ENCODE measurements at places on chromosomes 1 and 21.

DNA sequence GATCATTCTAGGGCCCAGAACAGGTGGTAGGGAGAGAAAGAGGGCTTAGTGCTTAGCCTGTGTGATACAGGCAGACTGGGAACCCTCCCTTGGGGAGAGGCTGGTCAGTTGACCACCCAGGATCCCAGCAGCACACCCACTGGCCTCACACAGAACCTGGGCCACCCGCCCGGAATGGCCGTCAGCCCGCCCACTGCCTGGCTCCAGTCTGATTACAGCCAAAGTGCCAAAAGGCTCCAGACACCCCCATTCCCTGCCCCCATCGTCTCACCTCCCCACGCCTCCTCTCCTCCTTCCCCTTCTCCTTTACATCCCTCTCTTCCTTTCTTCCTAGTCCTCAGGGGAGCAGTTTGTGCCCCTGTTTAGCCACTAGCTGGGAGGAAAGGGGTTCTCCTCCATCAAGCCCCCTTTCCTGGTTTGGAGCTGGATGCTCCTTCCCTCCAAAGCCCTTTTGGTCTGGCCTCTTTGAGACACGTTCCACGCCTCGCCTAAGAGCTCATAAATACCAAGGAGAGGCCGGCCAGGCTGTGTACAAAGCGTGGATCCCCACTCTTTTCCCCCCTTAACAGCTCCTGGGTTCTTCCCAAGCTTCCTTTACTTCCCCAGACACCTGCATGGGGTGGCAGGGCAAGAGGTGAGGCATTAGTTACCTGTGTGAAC, 4.6 kb upstream of the WNT2B start:
- DNase-seq: no peak

DNA sequence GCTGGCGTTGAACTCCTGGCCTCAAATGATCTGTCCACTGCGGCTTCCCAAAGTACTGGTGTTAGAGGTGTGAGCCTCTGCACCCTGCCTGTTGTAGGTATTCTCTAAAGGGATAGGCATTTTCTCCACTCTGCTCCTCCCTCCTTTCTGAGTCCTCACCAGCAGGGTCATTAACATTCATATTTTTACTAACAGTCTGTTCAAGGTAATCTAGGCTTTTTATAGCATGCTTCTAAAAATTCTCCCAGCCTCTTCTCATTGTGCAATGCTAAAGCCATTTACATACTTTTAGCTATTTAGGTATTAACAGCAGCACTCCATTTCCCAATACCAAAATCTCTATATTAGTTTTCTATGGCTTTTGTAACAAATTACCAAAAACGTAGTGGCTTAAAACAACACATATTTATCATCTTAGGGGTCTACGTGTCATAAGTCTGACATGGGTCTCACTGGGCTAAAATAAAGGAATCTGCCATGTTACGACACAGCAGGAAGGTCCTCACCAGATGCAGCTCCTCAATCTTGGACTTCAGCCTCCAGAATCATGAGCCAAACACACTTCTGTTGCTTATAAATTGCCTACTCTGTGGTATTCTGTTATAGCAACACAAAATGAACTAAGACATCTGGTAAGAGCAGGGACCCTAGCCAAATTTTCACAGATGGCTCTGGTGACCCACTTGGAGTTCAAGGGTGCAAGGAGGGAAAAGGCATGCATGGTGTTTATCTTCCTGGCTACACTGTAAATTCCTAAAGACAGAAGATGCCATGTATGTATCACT, 2.9 kb upstream of the SLC2A7 start:
- peak; percentile 55 for DNase-seq

- DNase-seq: no peak
These were observed 21.8 kb upstream of the PLEKHO1 start for GRCh38 chr1:150127868-150128267.

GRCh38 chr21:26490771-26491170, 82.3 kb downstream of the CYYR1 start:
- peak; percentile 8 for DNase-seq

GRCh38 chr1:32899586-32900296, 1.4 kb downstream of the TMEM54 start:
- DNase-seq: no peak

DNA sequence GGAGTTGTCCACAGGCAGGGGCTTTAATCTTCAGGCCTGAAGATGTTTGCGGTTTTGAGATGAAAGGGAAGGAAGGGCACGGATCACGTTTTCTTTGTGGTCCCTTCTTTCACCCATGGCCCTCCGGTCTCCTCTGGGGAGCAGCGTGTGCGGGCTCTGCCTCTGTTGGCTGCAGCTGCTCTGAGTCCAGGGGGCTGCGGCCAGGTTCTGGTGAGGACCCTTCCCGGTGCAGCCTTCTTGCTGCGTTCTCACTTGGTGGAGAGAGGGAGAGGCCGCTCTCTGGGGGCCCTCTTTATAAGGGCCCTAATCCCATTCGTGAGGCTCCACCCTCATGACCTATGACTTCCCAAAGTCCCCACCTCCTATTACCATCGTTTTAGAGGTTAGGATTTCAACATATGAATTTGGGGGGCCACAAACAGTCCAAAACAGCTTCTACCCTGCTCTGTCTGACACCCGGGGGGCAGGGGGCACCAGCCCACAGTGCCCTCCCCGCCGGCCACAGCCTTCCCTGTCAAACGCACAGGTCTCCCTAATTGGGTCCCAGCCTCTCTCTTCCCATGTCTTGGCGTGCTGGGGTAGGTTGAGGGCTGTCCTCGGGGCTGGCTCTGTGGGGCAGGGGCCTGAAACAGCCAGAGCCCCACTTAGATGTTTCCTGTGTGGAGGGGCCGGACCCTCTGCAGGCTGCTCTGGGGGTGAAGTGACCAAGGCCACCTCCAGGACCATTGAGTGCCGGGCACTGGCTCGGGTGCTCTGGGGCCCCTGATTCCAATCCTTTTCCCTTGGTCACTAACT, 100.1 kb upstream of the C1orf174 start:
- DNase-seq: no peak

GRCh38 chr1:59045636-59046035, 251.3 kb upstream of the FGGY start:
- no peak for DNase-seq

DNA sequence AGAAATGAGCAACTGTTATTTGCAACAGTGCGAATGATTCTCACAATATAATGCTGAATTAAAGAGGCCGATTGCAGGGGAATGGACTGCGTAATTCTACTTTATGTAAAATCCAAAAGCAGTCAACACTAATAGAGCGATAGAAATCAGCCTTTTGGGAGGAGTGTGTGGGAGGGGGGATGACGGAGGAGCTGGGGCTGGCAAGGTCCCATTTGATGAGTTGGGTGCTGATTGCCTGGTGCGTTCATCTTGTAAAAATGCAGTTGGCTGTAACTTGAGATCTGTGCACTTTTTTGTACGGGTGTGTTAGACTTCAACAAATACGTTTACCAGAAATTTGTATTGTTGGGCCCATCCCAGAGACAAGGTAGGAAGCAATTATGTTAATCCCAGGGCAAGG, 20.7 kb downstream of the TNFRSF8 start:
- DNase-seq: peak; percentile 62

GRCh38 chr21:16102113-16102512, 372.3 kb downstream of the USP25 start:
- DNase-seq: no peak

GRCh38 chr1:224273641-224274040, 56.3 kb downstream of the NVL start:
- peak; percentile 63 for DNase-seq

DNA sequence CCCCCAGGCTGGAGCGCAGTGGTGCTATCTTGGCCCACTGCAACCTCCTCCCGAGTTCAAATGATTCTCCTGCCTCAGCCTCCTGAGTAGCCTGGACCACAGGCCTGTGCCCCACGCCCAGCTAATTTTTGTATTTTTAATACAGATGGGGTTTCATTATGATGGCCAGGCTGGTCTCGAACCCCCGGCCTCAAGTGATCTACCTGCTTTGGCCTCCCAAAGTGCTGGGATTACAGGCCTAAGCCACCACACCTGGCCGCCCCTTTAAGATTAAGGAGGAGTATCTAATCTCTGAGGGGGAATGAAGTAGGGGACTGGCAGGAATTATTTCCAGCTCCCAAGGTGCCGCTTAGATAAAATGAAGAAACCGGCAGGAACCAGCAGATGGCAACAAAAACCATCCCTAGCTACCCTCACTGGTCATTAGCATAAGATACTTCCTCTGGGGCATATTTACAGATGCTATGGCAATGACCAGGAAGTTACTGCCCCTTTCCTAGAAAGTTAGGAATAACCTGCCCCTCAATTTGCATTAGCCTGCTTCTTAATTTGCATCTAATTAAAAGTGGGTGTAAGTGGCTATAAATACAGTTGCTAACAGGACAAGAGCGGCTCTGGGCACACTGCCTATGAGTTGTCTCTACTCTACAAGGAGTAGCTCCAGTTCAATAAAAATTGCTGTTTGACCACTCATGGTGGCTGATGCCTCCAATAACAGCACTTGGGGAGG, 7.1 kb upstream of the NSUN4 start:
- DNase-seq: peak; percentile 28

DNA sequence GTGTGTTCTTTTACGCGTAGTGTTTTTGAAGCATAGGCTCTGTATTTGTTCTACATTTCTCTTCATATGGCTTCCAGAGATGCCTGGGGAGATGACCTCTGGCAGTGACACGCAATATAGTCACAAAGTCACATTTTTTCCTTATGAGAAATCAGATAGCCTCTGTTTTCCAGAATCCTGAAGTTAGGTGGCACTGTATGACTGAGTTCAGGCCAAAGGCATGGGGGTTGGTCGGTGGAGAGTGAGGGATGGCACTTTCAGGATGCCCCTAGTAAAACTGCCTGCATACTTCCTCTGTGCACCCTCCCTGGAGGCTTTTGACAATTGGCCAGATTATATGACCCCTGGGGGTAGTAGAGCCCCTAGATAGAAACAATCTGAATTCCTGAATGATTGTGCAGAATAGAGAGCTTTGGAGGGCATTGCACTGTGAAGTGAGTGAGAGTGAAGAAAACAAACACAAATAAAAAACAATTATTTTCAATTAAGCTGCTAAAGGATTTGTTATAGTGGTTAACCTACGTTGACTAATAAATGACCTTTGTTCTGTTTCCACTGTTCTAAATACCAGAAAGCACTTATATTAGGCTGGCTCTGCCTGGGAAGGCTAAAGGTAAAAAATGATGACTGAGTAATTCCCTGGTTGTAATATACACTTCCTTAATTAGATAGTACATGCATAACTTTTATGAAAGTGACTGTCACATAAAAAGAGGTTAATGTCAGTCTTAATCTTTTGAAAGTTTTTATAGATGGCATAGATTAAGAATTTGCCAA, 1660.8 kb downstream of the PLA2G4A start:
- no peak for DNase-seq

GRCh38 chr1:9672444-9672843, 20.9 kb downstream of the PIK3CD start:
- DNase-seq: no peak

DNA sequence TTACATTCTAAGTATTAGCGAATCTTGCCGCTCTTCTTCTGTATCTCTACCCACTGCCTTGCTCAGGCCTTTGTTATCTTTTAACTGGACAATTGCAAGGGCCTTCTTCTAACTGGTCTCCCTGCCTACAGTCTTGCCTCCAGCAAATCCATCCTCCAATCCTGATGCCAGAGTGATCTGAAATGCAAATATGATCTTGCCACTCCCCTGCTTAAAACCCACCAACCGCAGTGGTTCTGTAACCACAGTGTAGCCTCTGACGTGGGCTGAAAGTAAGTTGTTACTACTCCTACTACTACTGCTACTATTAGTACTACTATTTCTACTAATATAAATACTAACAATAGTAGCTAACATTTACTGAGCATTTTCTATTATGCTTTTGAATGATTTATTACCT, 12.4 kb downstream of the MOV10 start:
- DNase-seq: no peak

DNA sequence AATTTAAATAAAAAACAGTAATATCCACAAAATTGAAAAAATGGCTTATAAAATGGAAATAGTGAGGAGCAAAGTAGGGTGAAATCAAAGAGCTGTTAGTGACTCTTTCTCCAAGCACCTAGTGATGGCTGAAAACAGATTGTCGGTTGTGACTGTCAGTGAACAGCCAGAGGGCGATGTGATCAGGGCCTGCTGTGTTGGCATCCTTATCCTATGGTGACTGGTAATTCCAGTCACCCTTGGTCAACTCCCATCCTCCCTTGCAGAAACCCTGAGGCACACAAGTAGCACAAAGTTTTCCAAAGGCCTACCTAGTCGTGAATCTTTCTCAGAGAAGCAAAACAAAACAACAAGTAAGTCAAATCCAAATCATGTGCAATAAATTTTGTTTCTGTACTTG, 599.8 kb upstream of the CXADR start:
- DNase-seq: no peak

GRCh38 chr1:52102336-52103013, 39.4 kb upstream of the ZFYVE9 start:
- no peak for DNase-seq

DNA sequence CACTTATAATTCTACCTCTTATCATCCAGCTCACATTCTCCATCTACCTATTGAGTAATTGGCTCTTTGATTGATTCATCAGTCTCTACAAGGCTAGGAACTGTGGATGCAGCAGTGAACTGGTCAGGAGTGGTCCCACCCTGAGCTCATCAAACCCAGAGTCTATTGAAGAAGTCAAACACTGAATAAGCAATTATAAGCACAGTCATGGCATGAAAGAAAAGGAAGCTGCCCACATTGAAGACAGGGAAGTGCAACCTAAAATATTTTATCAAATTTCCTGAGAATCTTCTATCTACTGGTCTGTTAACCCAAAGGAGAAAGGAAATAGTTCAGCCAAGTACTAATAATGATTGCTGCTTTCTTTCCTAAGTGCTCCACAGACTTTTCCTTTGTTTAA, 35.7 kb downstream of the ACP6 start:
- DNase-seq: no peak

DNA sequence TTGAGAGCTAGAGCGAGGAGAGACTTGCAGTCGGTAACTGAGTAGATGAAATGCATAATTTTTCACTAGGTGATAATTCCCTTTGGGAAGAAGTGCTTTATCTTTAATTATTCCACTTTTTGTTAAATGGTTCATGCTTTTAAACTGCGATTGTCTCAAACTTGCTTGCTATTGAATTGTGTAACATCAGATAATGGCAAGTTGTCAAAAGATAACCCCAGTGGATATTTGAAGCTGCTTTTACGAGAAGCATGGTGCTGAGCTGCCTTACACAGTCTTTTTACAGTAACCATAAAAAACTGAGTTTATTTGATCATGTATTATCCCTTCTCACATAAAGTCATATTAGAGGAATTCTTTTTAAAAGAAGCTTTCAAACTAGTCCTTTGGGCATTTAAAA, 30.2 kb downstream of the TMEM50B start:
- DNase-seq: peak; percentile 13

GRCh38 chr1:193727850-193728249, 541.4 kb upstream of the B3GALT2 start:
- DNase-seq: no peak

DNA sequence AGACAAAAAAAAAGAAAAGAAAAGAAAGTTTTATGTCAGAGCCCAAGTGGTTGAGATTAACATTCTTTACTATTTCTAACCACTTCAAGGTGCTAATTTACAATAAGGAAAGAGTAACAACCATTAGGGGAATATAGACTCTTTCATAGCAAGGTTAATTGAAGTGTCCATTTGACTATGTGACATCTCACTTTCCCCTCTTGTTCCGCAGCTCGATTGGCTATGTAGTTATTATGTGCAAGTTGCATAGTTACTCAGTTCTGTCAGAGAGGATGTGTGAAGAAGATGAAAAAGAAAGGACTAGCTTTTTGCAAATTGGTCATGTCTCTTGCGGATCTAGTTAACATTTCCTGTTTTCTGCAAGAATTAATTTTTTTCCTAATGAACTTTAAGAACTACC, 273.7 kb downstream of the RGS7 start:
- DNase-seq: no peak
